Activated CD4-positive, alpha-beta T cell treated with anti-CD3 and anti-CD28 coated beads, Interleukin-2, amount 50 U/mL, for 16 hours (primary cell): ENCODE measurements at places on chromosomes 16 and 17.

DNA sequence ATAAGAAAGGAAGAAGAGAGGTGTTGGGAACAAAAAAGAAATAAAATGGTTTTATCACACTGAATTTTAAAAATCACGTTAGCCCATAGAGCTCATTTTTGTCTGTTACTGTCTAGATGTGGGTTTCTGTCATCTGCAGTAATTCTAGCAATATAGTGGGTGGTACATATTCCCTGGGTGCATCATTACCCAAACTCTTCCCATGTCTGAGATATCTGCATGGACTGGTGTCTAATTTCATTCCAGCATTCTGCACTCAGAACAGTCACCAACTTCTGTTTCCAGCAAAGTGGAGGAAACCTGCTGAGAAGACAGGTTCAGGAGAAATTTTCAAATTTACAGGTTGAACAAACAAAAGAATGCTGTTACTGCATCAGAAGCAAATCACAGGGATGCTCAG is 263.8 kb downstream of the CDH11 start:
- DNase-seq: no peak

- no peak for DNase-seq
Observed at GRCh38 chr17:76568811-76569221, 16.8 kb downstream of the ST6GALNAC2 start.

DNA sequence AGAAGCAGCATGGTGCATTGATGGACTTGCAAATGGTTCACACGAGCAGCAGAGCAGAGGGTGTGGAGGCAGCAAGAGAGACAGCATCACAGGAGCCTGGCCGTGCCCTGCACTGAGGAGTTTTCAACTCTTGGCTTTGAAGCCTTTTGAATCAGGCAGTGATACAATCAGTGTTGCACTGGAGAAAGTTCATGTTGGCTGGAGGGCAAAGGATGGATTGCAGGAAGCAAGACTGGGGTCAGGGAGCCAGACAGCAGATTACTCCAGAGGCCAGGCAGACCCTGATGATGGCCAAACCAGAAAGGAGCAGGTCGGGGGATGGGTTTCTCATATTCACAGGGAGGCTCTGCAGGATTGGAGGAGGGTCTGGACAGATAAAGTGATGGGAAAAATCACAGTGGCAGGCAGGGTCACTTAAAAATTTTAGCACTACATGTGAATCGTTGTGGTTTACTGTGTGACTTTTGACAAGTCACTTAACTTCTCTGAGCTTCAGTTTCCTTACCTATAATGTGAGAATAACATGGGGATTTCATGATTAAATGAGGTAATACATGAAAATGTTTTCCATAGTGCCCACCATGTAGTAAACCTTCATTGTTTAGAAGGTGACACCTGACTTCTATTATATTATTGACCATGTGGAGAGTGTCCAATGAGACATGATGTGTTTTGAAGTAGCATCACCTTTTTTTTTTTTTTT is 125.3 kb downstream of the SALL1 start:
- DNase-seq: no peak

DNA sequence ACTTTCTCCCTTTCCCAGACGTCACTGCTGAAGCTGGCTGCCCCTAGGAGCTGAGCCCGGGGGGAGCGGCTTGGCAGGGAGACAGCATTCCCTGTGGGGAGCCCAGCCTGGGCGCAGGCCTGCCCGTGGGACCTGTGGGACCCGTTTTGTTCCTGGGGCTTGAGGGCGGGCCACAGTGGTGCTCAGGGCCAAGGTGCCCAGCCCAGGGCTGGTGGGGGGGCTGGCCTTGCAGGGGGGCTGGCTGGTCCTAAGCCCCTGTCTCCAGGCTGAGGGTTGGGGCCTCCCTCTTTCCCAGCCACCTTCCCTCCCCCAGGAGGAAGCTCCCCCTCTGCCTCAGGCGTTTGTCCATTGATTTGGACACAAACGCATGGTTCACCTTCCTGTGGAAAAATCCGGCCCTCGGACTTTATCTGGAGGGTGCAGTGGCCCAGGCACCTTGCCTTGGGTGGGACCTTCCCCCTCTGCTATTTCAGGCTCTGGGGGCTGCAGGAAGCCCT is 4.4 kb downstream of the NHERF2 start:
- no peak for DNase-seq

DNA sequence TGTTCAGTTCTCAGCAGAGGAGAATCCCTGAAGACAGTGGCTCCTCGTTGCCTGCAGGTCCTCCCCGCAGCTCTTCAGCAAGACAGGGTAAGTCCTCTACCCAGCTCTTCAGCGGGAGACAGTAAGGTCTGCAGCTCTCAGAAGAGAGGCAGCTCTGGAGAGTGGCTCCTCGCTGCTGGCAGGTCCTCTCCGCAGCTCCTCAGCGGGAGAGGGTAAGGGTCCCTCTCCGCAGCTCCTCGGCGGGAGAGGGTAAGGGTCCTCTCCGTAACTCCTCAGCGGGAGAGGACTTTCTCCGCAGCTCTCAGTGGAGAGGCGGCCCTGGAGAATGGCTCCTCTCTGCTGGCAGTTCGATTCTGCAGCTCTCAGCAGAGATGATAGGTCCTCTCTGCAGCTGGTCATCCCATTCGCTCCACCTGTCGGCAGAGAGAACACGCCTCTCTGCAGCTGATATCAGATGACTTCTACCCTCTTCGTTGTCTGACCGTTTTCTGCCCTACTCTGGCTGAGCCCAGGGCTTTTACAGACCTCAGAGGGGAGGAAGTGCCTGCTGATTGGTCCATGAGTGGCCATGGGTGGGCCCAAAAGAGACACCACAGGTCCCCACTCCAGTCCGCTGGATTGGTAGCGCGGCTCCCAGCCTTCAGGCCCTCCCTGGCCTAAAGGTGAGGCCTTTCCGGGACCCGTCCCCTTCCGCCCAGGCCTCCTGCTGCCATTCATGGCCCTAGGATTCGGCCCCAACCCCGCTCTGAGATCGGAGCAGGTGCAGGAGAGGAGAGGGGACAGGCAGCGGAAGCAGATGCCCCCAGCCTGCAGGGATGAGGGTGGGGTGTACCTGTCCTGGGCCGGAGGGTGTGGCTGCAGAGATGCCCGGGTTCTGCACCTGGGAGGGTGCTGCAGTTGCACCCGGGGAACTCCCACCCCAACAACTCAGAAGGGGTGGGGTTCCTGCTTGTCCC is 11.9 kb upstream of the SHCBP1 start:
- no peak for DNase-seq

GRCh38 chr17:41547378-41547841 is 19.3 kb upstream of the KRT19 start:
- DNase-seq: no peak

GRCh38 chr17:76868669-76869495 is 678 bp downstream of the MGAT5B start:
- no peak for DNase-seq

DNA sequence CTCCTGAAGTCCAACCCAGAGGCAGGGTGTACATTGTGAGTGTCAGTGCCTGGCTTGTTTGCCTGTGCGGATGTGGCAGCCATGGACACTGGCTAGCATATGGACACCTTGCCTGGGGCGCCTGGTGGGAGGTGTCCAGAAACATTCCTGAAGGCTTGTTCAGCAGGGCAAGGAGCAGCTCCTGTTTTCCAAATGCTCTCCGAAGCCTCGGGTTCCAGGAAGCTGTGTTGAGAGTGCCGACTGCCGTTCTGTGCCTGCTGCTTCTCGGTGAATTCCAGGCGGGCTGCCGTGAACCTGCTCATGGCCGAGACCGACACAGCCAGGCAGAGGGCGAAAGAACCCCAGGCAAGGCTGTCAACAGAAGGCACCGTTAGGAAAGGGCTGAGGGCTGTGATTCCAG is 10.9 kb upstream of the DHRS7C start:
- DNase-seq: no peak

DNA sequence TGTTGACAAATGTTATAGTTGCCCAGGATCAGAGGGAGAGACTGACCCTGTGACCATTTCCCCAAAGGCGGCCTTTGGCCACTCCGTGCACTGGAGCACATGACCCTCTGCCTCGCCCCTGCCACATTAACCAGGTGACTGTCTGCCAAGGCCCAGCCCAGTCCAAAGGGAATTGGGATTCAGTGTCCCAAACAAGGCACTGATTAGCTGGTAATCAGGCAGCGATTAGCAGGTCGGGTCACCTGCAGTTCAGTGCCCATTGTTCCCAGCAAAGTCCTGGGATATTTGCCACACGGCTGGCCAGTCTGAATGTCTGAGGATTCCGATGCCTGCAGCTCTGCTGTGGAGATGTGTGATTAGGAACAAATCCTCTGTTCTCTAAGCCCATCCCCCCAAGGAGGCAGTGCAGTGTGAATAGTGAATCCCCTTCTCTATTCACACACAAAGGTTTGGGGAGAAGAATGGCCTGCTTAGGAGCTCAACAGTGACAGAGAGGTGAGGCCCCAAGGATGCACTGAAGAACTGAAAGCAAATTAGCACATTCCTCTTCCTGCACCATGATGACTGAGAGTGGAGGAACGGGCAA is 123.1 kb upstream of the MAF start:
- no peak for DNase-seq

GRCh38 chr16:31149894-31150890 is at the start of gene PRSS36:
Gene PRSS36 (minus strand): TSS chr16:31150066. CDS start chr16:31150035, 31 bp downstream.
- DNase-seq: no peak

DNA sequence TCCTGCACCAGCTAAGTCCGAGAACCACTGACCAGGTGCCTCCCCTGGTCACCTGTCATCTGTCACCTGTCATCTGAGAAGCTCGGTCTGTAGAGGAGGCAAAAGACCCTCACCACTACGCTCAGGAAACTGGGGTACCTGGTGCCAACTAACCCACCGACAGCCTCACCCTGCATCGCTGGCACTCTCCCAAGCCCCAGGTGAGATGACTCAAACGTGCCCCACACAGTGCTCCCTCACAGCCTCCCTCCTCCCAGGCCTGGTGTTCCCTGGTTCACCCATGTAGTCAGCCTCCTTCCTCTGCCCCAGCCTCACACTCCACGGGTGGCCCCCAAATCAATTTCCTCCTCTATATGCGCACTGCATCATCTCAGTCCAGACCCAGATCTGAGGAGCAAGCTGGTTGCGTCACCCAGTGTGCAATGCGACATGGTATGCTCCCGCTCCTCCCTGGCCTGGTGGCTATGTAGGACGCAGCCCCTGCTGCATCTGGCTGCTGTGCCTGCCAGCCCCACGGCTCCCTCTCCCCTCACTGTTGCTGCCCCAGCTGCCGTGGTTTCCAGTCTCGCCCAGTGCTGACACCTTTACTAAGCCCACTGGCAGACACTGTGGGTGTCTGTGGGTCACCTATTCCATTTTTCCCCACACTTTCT is 68.3 kb downstream of the GTF3C1 start:
- DNase-seq: no peak

- peak; percentile 35 for DNase-seq
Observed at GRCh38 chr16:67703626-67704025, 15.5 kb downstream of the GFOD2 start.
